ENCODE measurements at places on chromosomes 4 and X.

GRCh38 chr4:26746802-26747213 is 113.8 kb upstream of the STIM2 start:
- no peak for DNase-seq

DNA sequence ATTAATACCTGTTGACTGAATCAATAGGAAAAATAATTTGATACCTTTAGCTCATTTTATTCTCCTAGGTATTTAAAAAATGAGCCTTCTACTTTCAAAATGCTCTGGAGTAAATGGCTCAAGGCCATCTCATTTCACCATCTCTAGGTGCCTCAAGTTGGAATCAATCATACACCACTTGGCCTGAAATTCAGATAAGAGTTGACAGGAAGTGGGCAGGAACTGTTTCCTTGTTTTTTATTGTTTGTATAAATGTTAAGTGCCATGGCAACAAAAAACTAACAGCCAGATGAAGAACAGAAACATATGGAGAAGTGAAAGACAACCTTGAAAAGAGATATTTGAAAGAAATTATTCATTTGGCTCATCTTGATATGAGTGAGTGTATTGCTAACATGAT is 12.4 kb downstream of the LIMCH1 start:
- no peak for DNase-seq

DNA sequence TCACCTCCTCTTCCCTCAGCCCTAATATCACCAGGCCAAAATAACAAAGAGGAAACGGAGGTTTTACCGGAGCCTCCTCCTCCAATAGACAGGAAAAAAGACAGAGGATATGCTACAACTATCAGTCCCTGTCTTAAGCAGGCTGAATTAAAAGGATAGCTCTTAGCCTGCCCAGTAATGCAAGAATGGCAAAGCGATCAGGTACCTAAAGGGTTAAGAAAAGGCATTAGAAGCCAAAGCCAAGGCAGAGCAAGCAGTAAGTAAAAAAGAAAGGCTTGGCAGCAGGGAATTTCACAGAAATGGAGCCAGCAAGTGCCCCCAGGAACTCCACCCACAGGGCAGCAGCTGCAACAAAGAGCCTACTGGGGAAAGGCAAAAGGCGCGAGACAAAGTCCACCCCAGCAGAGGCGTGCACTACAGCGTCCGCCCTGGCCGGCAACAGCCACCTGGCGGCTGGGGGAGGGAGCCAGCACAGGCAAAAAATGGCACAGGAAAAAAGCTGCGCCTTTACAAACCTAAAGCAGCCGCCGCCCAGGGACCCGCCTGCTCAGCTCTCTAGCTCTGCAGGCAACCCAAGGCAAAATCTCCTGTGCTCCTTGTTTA is 220.6 kb upstream of the ZC4H2 start:
- DNase-seq = no peak

DNA sequence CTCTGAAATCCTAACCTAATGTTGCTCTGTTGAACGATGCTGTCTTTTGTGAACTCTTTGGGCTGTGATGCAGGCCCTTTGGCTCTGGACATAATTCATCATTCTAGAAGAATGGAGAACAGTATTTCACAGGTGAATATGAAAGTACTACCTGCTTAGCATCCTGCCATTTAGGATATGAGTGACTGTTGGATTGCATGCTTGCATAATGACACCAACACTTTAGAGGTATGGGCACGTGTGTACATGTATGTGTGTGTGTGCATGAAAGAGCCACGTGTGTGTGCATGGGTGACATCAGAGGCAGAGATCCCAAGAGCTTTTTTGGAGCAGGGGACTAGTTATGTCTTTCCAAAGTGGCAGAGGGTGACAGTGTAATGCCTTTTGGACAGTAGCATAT is 70.2 kb upstream of the ZNF518B start:
- no peak for DNase-seq

Measured in GM04504 (cell line).